Inflammatory macrophage treated with lipopolysaccharide for 4 hours (primary cell): ENCODE measurements at places on chromosomes 16 and 17.
A peak's percentile ranks its signal among the peaks of the same experiment; 100 is the strongest.

DNA sequence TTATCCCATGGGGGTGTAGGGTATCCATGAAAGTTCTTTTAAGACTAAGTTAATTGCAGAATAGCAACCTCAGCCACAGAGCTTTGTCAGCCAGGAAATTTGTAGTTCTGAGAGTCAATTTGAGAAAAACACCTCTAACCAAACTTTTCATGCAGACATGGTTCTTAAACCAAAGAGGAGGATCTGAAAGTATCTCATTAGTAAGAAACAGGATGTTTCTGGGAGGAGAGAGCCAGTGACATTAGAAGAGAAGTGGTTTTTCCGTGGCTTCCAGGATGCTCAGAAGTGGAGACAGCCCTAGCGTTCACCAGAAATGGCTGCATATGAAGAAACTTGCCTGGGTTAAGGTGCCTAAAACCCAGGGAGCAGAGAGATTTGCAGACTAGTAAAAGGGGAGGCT is 7.9 kb downstream of the GNAO1 start:
- no peak for DNase-seq

DNA sequence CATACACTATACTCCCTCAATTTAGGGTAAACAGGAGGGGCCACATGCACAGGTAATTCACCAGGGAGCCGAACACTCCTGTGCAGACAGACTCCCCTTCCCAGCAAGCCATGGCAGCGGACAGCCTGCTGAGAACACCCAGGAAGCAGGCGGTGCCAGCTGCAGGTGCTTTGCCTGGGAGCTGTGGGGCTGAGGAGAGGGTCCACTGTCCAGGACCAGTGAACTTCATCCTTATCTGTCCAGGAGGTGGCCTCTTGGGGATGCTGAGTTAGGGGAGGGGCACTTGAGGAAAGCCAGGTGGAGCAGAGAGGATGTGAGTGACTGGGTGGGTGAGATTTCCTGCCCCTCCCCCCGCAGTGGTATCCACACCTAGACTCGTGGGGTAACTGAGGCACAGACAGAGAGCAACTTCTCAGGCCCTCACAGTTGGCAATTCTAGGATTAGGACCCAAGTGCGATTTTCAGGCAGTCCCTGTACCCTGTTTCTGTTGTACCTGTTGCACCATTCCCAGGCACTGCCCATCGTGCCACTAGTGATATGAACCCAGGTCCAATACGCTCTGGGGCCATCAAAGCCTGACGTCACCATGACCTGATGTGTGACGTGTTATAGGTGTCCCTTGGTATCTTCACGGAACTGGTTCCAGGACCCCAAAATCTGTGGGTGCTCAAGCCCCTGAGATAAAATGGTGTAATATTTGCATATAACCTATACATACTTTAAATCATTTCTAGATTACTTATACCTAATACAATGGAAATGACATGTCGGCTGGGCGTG is 1.2 kb downstream of the GRN start:
- DNase-seq, result no peak

DNA sequence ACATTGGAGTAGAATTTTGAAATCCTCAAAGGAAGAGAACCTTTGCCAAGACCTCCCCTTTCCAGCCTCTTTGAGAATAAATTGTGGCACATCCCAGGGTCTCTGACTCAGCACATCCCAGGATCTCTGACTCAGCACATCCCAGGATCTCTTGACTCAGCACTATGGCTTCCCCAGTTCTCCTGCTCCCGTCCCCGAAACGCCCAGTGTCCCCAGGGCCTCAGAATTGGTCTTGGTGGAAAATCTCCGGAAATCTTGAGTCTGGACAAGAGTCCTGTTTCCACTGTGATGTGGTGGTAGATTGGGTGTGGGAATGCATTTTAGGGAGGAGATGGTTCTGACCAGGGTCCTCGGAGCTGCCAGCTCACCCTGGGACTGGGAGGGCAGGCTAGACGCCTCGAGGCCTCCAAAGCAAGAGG is 19.2 kb downstream of the PLXDC1 start:
- no peak for DNase-seq

GRCh38 chr17:45170280-45170930 is 8.7 kb downstream of the HEXIM2 start:
- DNase-seq, result no peak

GRCh38 chr16:63717806-63718205 is 1404.1 kb downstream of the CDH11 start:
- DNase-seq, result no peak

DNA sequence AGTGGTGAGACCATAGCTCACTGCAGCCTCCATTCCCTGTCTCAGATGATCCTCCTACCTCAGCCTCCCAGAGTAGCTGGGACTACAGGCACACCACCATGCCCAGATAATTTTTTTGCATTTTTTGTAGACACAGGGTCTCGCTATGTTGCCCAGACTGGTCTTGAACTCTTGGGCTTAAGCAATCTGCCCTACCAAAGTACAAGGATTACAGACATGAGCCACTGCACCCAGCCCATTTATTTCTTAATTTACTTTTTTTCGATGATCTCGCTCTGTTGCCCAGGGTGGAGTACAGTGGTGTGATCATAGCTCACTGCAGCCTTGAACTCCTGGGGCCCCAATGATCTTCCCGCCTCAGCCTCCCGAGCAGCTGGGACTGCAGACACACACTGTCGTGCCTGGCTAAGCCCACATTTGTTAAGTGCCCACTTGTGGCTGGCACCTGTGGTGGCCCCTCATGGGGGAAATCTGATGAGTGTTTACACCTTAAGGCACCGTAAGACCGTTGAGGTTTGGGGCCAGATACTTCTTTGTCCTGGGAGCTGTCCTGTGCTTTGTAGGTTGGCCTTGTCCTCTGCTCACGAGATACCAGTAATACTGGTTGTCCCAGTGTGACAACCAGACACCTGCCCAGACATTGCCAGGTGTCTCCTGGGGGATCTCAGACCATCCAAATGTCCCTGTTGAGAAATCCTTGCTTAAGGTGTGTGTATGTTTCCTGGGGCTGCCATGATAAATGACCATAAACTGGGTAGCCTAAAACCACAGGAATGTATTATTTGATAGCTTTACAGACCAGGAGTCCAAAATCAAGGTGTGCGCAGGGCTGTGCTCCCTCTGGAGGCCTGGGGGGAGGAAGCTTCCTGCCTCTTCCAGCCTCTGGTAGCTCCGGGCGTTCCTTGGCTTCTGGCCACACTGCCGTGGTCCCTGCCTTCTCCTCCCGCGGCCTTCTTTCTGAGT is 141.4 kb upstream of the GSE1 start:
- DNase-seq, result no peak

DNA sequence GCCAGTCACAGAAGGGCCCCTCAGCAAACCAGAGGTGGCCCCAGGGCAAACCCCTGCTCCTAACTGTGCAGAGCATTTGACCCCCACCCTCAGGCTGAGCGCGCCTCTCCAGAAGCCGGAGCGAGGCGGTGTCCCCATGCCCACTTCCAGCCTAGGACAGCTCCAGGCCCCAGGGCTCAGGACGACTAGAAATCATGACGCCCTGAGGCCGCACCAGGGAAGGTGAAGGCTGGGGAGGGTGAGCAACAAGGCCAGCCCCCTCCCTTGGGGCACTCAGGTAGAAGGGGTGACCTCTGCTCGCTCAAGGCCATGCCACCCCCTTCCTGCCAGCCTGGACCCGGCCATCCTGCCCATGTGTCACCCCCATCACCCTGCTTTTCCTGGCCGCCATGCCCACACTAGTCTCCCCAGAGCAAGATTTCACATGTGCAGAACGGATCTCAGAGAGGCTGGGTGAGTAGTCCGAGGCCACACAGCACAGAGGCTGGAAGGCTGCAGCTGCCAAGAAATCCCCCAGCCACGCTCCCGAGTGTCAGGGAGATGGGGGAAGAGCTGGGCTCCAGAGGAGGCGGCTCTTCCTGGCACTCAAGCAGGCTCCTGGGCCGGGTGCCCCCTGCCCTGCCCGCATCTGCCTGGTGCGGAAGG is 2.1 kb upstream of the PVALEF start:
- no peak for DNase-seq

GRCh38 chr17:4313221-4314114 is 49.7 kb upstream of the ANKFY1 start:
- DNase-seq, result peak; percentile 58

- no peak for DNase-seq
Measured at GRCh38 chr17:76151896-76152454, 10.9 kb upstream of the FOXJ1 start.

DNA sequence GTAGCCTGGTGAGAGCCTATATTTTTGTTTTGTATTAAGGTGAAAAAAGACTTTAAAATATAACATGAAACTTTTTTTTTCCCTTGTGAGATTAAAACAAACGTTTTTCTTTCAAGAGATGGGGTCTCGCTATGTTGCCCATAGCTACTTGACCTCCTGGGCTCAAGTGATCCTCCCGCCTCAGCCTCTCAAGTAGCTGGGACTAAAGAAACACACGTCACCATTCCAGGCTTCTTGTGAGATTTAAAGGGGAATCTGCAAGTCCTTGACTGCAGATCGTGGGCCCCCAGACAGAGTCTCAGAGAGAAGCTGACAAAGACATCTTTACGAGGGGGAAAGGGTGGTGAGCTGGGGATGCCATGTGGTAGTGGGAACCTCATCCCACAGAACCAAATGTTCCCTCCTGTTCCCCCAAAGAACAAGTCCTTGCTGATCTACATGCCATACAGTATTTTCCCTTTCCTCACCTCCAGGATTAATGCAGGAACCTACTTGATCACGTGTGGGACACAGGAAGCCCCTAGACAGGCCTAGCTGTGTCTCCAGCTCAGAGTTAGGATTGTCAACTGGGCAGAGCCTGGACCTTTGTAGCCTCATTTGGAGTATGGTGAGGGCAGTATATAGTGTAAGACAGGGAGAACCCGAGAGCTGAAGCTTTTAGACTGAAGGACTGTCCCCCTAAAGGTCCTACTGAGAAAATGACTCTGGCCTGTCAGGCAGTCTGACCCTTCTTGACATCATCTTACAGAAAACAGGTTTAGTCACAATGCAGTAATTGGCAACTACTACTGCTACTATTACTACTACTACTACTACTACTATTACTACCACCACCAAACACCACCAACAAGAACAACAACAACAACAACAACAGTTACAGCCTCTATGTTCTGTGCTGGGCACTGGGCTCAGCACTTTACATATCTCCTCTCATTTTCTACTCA is 4.1 kb downstream of the MAP3K14 start:
- DNase-seq, result no peak

GRCh38 chr16:5903832-5904231 is 806.2 kb upstream of the EEF2KMT start:
- no peak for DNase-seq

DNA sequence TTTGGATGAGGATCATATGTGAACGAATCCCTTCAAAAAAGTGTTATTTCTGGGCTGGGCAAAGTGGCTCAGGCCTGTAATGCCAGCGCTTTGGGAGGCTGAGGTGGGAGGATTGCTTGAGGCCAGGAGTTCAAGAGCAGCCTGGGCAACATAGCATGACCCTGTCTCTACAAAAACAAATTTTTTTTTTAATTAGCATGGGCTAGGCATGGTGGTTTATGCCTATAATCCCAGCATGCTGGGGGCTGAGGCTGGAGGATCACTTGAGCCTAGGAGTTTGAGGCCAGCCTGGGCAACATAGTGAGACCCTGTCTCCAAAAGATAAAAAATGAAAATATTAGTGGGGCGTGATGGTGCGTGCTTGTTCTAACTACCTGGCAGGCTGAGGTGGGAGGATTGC is 4.6 kb downstream of the TAOK1 start:
- DNase-seq, result no peak

- no peak for DNase-seq
Measured at GRCh38 chr16:64933885-64934284, 188.0 kb downstream of the CDH11 start.

- peak; percentile 54 for DNase-seq
Measured at GRCh38 chr17:81401723-81402529, 6.7 kb downstream of the BAHCC1 start.

GRCh38 chr16:86836503-86837129 is 258.3 kb downstream of the FOXL1 start:
- no peak for DNase-seq

GRCh38 chr17:33523577-33523981 is 230.5 kb upstream of the ASIC2 start:
- peak; percentile 37 for DNase-seq

DNA sequence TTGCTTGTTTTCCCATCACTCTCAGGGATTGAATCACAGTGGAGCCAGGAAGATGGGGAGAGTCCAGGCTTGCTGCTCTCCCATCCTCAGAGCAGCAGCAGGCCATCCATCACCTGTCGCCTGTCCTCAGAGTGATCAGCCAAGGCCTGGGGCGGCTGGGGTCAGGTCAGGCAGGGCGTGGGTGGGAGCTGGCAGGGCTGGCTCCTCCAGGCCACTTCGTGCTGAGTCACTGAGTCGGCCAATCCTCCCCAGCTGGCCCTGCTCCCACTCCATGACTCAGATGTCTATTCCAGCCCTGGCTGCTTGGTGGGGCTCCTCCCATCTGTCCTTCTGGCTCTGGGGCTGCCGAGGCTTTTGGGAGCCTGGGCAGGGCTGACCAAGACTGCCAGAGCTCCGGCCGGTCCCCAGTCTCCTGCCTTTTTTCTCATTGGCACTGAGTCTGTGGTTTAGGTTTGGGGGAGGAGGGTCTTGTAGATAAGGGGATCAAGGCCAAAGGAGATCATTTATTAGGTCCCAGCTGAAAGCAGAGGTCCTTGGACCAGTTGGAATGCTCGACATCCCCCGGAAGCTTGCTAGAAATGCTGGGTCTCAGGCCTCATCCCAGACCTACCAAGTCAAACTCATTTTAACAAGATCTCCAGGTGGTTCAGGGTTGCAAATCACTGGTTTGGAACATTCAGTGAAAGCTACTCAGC is 72.7 kb downstream of the ABCC1 start:
- peak; percentile 78 for DNase-seq

DNA sequence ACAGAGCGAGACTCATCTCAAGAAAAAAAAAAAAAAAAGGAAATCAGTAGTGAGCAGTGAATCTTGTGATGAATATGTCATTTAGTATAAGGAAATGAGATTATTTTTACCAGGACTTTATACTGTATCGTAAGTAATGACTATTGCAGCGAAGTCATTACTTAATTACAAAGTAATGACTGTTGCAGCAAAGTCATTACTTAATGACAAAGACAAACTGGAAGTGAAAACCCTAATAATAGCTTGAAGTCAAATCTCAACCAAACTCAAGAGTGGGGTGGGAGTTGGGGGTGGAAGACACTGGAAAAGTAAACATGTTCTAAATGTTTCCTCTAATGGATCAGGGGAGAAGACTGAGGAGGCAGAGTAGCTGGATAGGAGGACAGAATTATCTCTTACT is 76.5 kb downstream of the ARHGAP44 start:
- peak; percentile 30 for DNase-seq

DNA sequence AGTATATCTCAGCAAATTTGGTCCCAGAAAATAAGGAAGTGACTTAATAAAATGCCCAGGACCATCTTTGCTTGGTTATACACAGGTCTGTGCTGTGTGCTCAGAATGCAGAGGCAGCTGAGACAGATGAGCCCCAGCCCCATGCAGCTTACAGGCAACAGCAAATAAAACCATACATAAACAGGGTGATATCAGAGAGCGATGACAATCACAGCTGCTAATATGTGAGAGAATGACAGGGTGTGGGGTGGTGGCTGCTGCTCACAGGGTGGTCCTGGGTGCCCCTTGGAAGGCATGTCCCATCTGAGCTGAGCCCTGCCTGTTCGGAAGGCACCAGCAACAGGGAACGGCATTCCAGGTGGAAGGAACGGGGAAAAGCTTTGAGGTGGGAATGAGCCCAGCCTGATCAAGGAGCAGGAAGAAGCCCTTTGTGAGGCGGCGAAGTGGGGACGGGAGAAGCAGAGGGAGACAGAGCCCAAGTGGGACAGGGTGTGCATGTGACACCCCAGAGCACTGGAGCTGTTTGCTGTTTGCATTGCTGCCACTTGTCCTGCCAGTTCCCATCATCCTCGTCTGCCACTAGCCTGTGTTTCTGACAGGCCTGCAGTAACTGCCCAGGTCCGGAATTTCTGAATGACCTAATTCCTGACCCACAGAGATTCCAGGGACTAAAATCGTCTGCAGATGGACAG is 150.5 kb downstream of the KATNIP start:
- DNase-seq, result no peak
